ENCODE measurements at places on chromosomes 4 and X.
A peak's percentile ranks its signal among the peaks of the same experiment; 100 is the strongest.

DNA sequence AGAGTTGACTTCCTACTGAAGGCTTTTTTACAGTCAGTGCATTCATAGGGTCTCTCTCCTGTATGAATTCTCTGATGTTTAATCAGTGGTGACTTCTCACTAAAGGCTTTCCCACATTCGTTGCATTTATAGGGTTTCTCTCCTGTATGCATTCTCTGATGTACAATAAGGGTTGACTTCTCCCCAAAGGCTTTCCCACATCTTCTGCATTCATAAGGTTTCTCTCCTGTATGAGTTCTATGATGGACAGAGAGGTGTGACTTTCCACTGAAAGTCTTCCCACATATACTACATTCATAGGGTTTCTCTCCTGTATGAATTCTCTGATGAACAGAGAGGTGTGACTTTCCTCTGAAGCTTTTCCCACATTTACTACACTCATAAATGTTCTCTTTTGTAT is 45.2 kb downstream of the ZNF674 start:
- no peak for DNase-seq

GRCh38 chr4:61376301-61376700 is 176.2 kb downstream of the ADGRL3 start:
- no peak for DNase-seq

DNA sequence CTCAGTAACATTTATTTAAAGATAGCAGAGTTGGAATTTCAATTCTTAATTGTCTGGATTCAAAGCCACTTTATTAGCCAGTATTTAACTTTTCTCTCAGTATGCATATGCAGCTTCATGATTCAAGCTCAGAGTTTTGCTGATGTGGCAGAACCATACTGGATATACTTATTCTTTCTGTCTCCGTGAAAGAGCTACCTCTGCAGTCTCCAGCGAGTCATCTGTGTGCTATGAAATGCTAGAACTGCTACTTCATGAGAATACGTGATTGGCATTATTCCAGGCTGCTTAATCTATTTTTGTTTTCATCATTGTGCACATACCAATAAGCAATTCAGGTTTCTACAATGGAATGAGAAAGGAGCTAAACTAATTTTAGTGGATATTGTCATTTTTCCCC is 743.7 kb downstream of the C4orf33 start:
- no peak for DNase-seq

GRCh38 chr4:55491486-55491885 is 55.2 kb downstream of the CLOCK start:
- DNase-seq, result no peak

- no peak for DNase-seq
Observed at GRCh38 chr4:83589279-83589678, 53.4 kb downstream of the GPAT3 start.

DNA sequence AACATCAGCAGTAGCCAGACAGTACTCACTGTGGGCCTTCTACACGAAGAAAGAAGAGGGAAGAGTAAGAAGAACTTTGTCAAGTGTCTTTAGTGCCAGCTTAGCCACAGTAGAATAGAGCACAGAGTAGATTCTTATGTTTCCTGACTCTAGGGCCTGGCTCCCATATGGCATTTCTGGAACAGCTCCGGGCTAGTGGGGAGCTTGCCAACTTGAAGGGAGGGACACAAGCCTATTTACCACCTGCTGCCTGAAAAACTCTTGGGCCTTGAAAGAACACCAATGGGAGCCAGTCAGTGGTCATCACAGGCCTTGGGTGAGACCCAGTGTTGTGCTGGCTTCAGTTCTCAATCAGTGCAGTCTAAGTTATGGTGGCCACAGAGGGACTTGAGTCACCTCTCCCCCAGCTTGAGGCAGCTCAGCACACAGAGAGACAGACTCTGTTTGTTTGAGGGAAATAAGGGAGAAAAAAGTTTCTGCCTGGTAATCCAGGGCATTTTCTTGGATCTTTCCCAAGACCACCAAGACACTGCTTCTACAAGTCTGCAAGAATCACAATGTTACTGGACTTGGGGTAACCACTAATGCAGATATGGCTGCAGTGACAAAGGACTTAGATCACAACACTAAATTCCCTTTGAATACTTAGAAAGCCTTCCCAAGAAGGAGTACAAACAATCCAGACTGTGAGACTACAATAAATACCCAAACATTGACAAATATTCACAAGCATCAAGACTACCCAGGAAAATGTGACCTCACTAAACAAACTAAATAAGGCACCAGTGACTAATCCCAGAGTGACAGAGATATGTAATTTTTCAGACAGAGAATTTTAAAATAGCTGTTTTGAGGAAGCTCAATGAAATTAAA is 261.0 kb upstream of the NDST3 start:
- DNase-seq, result no peak

GRCh38 chr4:74167585-74167984 is 9.7 kb downstream of the MTHFD2L start:
- DNase-seq, result no peak

DNA sequence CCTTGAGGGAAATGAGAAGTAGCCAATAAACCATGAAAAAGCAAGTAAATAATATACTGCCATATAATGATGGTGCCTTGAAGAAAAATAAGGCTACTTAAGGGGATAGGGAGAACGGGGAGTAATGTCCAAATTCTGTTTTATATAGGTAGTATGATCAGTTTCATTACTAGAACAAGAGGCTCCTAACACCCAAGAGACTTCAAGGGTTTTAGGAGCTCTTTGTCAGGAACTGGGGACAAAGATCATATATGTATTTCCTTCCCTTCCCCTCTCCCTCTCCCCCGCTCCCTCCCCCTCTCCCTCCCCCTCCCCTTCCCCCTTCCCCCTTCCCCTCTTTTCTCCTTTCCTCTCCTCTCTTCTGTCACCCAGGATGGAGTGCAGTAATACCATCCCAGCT is 127.3 kb downstream of the PTPN13 start:
- no peak for DNase-seq

DNA sequence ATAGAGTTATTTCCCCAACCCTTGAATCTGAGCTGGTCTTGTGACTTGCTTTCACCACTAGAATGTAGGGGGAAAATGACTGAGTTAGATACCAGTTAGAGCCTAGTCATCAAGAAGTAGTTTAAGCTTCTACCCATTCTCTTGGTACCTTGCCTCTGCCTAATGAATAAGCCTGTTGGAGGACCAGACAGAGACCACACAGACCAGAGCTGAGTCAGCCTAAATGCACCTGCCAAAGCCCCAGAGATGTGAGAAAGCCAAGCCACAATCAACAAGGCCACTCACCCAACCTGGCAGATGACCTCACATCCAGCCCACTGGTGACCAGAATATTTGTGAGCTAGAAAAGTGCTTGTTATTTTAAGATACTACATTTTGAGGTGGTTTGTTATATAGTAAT is 85.2 kb upstream of the DCLK2 start:
- DNase-seq, result no peak

- no peak for DNase-seq
Observed at GRCh38 chr4:168679819-168680218, 183.0 kb downstream of the PALLD start.

GRCh38 chrX:53049127-53049517 is 533 bp downstream of the GPR173 start:
- no peak for DNase-seq

- DNase-seq, result no peak
Observed at GRCh38 chr4:89537281-89537680, 229.7 kb upstream of the GPRIN3 start.

DNA sequence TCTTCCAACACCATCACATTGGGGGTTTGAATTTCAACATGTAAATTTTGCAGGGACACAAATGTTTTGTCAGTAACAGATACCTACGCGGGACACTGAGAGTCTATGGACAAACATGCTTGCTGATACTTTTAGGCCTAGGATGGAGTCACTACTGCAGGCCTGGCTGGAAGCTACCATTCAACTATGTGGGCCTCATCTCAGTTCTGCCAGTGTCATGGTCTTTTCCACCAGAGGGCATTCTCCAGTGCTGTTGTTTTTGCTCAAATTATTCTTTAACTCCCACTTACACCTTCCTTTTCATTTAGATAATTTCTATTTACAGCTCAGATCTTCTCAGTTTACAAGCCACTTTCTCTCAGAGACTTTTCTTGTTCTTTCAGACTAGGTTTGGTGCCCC is 7.0 kb upstream of the ANK2 start:
- no peak for DNase-seq

DNA sequence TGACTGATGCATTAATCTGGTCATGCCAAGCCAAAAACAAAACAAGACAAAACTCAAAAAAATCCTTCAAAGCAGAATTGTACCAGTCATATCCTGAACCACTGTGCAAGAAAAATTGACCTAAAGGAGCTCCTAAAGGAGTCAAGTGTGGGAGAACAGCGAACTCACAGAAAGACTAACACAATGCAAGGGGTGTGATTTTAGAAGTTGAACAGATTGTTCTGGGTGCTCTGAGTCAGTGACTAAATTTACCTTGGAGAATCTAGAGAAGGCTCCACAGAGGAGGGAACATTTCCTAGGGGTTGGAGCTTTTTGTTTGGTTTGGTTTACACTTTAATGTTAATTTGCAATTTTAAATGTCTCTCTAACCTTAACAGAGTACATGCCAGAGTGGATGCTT is 48.9 kb upstream of the PHF8 start:
- no peak for DNase-seq

DNA sequence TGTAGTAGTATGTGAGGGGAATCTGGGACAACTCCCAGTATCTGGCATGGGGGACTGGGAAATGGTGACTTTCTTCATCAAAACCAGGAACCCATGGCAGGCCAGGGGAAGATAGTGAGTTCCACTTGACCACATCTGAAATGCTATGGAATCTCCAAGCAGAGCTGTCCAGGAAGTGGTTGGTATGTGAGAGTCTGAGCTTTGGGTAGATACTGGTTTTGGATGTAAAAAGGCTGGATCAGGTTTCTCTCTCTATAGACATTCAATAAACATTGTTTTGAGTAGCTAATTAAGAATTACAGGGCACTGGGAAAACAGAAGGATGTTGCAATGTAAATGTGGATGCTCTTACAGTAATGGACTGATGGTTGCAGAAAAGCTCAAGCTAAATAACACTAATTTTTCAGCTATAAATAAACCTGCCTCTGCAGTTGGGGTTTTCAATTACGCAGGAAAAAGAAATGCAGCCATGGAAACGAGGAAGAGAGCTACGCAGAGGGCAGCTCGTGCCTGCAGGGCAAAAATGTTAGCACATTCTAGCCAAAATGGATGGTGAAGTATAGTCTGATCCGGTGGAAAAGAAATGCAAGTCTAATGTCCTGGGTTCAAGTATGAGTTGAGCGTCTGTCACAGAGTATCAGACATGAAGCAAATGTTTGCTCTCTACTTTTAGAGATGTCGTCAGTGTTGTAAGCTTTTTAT is 13.4 kb upstream of the CHRNA9 start:
- DNase-seq, result peak; percentile 77

DNA sequence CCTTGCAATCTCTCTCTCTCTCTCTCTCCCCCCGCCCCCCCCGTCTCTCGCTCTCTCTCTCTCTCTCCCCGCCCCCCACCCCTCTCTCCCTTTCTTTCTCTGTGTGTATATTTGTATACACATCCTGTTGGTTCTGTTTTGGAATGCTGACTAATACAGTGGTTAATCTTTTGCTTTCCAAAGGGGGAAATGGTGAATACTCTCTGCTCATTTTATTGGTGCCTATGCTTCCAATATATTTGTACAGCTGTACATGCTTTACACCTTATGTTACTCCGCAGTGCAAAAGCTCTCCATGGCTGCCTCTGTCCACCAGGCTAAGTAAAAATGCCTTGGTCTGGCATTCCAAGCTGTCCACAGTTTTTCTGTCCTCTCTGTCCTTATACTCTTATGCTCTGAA is 158.8 kb downstream of the RBMX2 start:
- no peak for DNase-seq

- no peak for DNase-seq
Observed at GRCh38 chrX:153963546-153963945, 8.1 kb downstream of the HCFC1 start.

- DNase-seq, result no peak
Observed at GRCh38 chr4:126223784-126224407, 909.1 kb downstream of the FAT4 start.

GRCh38 chr4:130035391-130035790 is 939.4 kb downstream of the C4orf33 start:
- no peak for DNase-seq

DNA sequence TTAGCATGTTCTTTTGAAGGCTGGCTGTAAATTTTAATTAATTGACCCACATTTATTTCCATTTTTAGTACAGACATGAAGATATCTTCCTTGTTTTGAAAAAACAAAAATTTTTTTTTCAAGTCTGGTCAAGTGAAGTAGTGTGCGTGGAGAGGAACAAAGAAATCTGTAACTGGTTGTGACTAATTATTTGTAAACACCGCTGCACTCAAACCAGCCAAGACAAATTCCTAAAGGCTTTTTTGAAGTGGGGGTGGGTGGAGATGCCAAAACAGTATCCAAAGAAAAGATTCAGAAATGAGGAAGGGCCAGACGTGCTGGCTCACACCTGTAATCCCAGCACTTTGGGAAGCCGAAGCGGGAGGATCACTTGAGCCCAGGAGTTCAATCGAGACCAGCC is 88.3 kb downstream of the SHROOM2 start:
- DNase-seq, result no peak

All from BJ (cell line).